ENCODE measurements at places on chromosomes 2 and 18. TPM values are rescaled to one million over a fixed set of nuclear protein-coding genes. Genes with fewer than 3 reads are reported as not detected.

HRH4 gene
- total RNA-seq = not detected

MPP4 gene
- total RNA-seq = not detected

BUB1 gene
- 49.5 TPM for total RNA-seq

CDH2 gene
- total RNA-seq = not detected

KCNE4 gene
- total RNA-seq = not detected

NEU2 gene
- total RNA-seq = not detected

DCC gene
- not detected for total RNA-seq

CAPG gene
- 22.8 TPM for total RNA-seq

CRACDL gene
- 0.27 TPM for total RNA-seq

DLX2 gene
- total RNA-seq = 0.16 TPM

HOXD12 gene
- not detected for total RNA-seq

GPR39 gene
- not detected for total RNA-seq

C2orf92 gene
- total RNA-seq = 6.5 TPM

DNER gene
- total RNA-seq = not detected

FRZB gene
- not detected for total RNA-seq

CROCC2 gene
- not detected for total RNA-seq

UGT1A6 gene
- total RNA-seq = not detected

RESP18 gene
- not detected for total RNA-seq

PSMA8 gene
- 1.4 TPM for total RNA-seq

FHL2 gene
- 3.5 TPM for total RNA-seq

TXNDC2 gene
- total RNA-seq = not detected
